ENCODE measurements at places on chromosomes 2 and 18. TPM values are rescaled to one million over a fixed set of nuclear protein-coding genes. Genes with fewer than 3 reads are reported as not detected.

Gene VIL1
- total RNA-seq: 0.41 TPM

Gene MYCN
- not detected for total RNA-seq

Gene SPDYA
- total RNA-seq: 0.24 TPM

Gene CD28
- not detected for total RNA-seq

Gene NEB
- 0.34 TPM for total RNA-seq

Gene TXNDC9
- 39.1 TPM for total RNA-seq

Gene MRO
- total RNA-seq: 0.16 TPM

Gene PLCD4
- 0.30 TPM for total RNA-seq

Gene AMER3
- total RNA-seq: not detected

Gene FAP
- total RNA-seq: not detected

Gene REG1B
- total RNA-seq: not detected

Gene PLA2R1
- 2.6 TPM for total RNA-seq

Gene ANKRD23
- 1.0 TPM for total RNA-seq

Gene FAM124B
- not detected for total RNA-seq

Gene CPLX4
- not detected for total RNA-seq

Gene GALR1
- total RNA-seq: not detected

Gene CABYR
- 11.3 TPM for total RNA-seq

Gene TTL
- 41.6 TPM for total RNA-seq

Gene GREB1
- 2.8 TPM for total RNA-seq

Gene TLX2
- 0.14 TPM for total RNA-seq

Gene PDE1A
- 0.08 TPM for total RNA-seq

Gene NT5C1B
- total RNA-seq: not detected

Gene HOXD8
- total RNA-seq: 6.6 TPM

Gene LYPD6B
- total RNA-seq: not detected

Gene MALL
- total RNA-seq: 130 TPM

Gene FAM110C
- total RNA-seq: 0.06 TPM

Gene RNF152
- 0.02 TPM for total RNA-seq

Gene RAB17
- total RNA-seq: 0.12 TPM

Gene HOXD13
- total RNA-seq: 0.34 TPM

Gene LAMA1
- total RNA-seq: not detected

Gene CROCC2
- total RNA-seq: not detected

Gene PSME4
- total RNA-seq: 42.4 TPM

Gene UGT1A10
- 0.26 TPM for total RNA-seq

Gene GPR17
- not detected for total RNA-seq

Gene CTDP1
- 15.9 TPM for total RNA-seq

Gene PARD3B
- 1.2 TPM for total RNA-seq

Gene SPRED2
- total RNA-seq: 30.9 TPM

Gene CCDC85A
- total RNA-seq: 0.05 TPM

Gene RAD51AP2
- not detected for total RNA-seq

Gene ABCB11
- not detected for total RNA-seq

Gene HAAO
- total RNA-seq: not detected

Gene MROH2A
- 0.10 TPM for total RNA-seq

Gene C18orf54
- total RNA-seq: 3.6 TPM

Gene LRRTM1
- not detected for total RNA-seq

Gene TPO
- total RNA-seq: 0.15 TPM

Gene WDSUB1
- total RNA-seq: 7.4 TPM

Gene LIMS3
- total RNA-seq: not detected

Gene TRMT61B
- 18.8 TPM for total RNA-seq
